ENCODE measurements at places on chromosomes 1 and 21. TPM values are rescaled to one million over a fixed set of nuclear protein-coding genes. Genes with fewer than 3 reads are reported as not detected.

GRCh38 chr1:45574105-45574626 lies 9.7 kb upstream of the NASP start:
- no peak for DNase-seq

DNA sequence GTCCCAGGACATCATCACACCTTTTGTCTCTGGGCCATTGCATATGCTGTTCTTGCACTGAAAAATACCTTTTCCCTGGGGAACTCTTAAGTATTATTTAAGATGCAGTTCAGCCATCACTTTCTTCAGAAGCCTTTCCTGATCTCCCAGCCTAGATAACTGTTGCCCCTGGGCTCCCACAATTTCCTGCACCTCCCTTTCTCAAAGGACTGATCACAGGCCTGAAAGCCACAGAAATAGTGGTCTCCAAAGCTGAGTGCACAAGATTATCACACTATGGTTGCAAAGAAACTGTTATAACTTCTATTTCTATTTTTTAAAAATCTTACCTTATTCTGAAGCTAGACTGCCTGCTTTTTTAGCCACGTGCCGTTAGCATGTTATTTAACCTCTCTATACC lies 2.8 kb upstream of the ZSCAN20 start:
- no peak for DNase-seq

DNA sequence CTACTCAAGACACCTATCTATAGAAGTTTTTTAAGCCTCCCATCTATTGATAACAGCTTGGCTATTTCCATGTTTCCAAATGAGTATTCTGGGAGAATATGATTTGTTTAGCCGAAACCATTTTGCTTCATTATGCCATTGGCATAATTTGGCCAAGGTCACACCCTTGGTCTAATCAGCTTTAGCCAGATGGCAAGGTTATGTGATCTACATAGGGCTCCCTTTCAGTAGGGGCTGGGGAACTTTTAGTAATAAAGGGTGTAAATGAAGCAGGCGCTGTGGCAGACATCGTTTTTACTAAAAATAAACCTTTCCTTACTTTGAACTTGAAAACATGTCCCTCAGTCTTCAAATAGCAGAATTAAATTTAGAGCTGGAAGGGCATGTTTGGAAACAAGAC lies 3.0 kb upstream of the PDC start:
- no peak for DNase-seq

RGSL1 gene
- polyA plus RNA-seq = not detected

SLC45A3 gene
- polyA plus RNA-seq = 8.9 TPM

GRCh38 chr1:178374016-178374415 lies 122.7 kb downstream of the CLEC20A start:
- DNase-seq = no peak

- no peak for DNase-seq
Observed at GRCh38 chr1:59705466-59706302, 109.1 kb upstream of the HOOK1 start.

DEGS1 gene
- polyA plus RNA-seq = 56.5 TPM

DNA sequence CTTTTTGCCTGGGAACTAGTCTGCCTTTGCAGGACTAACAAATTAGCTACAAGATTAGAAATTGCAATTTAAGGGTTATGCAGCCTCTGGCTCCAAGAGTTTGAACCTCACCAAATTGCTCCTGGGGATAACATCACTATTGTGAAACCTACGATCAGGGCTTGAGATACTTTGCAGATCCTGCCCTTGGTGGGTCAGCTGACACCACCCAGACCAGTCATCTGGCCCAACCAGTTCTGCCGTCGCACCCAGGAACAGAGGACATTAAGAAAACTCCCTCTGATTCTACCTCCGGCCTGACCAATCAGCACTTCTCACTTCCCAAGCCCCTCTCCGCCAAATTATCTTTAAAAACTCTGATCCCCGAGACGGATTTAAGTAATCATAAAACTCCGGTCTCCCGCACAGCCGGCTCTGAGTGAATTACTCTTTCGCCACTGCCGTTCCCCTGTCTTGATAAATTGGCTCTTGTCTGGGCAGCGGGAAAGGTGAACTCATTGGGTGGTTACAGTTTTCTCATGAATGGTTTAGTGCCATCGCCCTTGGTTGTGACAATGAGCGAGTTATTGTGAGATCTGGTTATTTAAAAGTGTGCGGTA lies 32.9 kb upstream of the B3GALT5 start:
- no peak for DNase-seq

ADAMTS5 gene
- 23.0 TPM for polyA plus RNA-seq

GRCh38 chr1:36851087-36851486 lies 183.2 kb downstream of the GRIK3 start:
- DNase-seq = no peak

- peak; percentile 72 for DNase-seq
Observed at GRCh38 chr1:61851849-61852669, 109.8 kb downstream of the PATJ start.

- no peak for DNase-seq
Observed at GRCh38 chr1:151843398-151843797, 3.8 kb upstream of the C2CD4D start.

DNA sequence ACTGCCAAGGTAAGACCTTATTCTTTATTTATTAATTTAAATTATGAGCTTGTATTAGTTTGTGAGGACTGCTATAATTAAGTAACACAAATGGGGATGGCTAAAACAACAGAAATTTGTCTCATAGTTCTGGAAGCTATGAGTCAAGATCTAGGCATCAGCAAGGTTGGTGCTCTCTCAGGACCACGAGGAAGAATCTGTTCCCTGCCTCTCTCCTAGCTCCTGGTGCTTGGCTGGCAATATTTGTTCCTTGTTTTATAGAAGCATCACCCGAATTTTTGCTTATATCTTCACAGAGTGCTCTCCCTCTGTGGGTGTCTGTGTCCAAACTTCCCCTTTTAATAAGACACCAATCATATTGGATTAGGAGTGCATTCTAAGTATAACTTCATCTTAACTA lies 41.4 kb upstream of the CCDC190 start:
- no peak for DNase-seq

GRCh38 chr1:92291372-92291999 lies 7.3 kb downstream of the GLMN start:
- no peak for DNase-seq

GRCh38 chr1:226548256-226549093 lies at the start of gene STUM:
TSS of gene STUM (plus strand) at chr1:226548764. CDS start at chr1:226548905, 141 bp downstream.
- DNase-seq = no peak

DNA sequence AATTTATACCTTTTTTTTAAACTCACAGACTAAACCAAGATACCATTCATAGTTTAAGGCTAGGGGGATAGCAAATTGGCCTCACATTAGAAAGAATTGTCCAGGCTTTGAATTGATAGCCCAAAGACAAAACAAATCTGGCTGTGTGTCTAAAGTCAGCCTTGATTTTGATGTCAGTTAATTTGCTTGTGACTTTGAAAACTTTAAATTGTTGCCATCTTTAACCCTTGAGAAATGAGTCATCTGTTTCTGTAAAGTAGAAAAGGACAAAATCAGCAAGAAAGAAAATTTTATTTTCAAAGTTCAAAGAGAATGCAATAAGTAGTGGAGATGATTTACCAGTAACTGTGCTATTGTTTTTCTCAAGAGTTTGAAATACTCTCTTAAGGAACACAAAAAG lies 184.5 kb downstream of the RGS7 start:
- DNase-seq = peak; percentile 24

- DNase-seq = no peak
Observed at GRCh38 chr1:68168545-68169171, 63.7 kb downstream of the WLS start.

GRCh38 chr21:33872881-33873515 lies 42.6 kb downstream of the ATP5PO start:
- no peak for DNase-seq

DNA sequence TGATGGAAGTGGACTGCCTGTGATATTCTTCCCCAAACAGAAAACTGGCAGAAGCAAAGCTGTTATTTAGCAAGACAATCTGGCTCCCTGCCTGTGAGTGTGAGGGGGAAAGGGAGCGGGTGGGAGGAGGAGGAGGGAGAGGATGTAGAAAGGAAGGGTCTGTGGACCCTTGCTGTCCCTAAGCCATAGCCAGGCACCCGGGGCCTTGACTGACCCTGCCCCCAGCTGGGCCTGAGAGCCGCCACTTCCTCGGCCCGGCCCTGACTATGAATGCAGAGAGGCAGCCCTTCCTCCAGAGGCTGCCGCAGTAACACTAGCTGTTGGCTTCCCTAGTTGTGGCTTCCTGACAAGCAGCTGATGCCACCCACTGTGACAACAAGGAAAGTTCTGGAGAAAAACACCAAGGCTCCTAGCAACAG lies 13.9 kb downstream of the PLA2G2F start:
- DNase-seq = no peak

DNA sequence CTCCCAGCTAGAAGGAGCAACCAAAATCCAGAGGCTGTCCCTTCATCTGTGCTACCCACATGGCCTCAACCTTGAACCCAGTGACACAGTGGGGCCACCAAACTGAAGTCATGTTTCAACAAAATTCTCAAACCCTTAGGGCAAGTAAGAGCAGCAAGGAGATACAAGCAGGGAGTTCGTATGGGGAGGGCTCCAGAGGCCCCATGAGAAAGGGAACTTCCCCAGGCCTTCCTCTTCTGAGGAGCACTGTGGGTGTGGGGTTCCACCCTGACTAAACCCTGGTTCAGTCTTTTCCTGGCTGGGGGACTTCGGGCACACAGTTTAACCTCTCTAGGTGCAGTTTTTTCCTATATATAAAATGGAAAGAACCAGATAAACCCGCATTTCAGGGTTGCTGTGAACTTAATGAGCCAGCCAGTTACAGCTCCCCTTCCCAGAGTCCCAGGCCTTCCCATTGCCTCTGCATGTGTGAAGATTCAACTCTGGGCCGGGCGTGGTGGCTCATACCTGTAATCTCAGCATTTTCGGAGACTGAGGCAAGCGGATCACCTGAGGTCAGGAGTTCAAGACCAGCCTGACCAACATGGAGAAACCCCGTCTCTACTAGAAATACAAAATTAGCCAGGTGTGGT lies 8.0 kb upstream of the THEMIS2 start:
- no peak for DNase-seq

Data from renal cortex interstitium (tissue), 15 donors.